A549 treated with RU486 at 1 μM for 4 hours (cell line): ENCODE measurements at places on chromosomes 4 and X. TPM values are rescaled to one million over a fixed set of nuclear protein-coding genes. Genes with fewer than 3 reads are reported as not detected.

The TAF7L gene
- 0.06 to 0.24 TPM (median 0.22 TPM) in 3 of 5 replicates, not detected in the others for total RNA-seq

The PLAC1 gene
- 0.32 to 0.82 TPM (median 0.63 TPM) in 5 replicates for total RNA-seq

The EMCN gene
- total RNA-seq = not detected in 5 replicates

The POU4F2 gene
- not detected in 5 replicates for total RNA-seq

The CAPN6 gene
- total RNA-seq = not detected in 5 replicates

The HPRT1 gene
- 70.7 to 134 TPM (median 105 TPM) in 5 replicates for total RNA-seq

The KIT gene
- total RNA-seq = not detected in 5 replicates

The NAT8L gene
- total RNA-seq = 9.3 to 16.2 TPM (median 14.7 TPM) in 5 replicates

The BGN gene
- 0.07 TPM in 1 of 5 replicates, not detected in the others for total RNA-seq

The BTK gene
- 0.08 to 0.37 TPM (median 0.23 TPM) in 5 replicates for total RNA-seq

The MAGED4 gene
- 4.3 to 10.6 TPM (median 8.6 TPM) in 5 replicates for total RNA-seq

The SCD5 gene
- total RNA-seq = 4.2 to 7.8 TPM (median 7.1 TPM) in 5 replicates
